ENCODE measurements at places on chromosomes 6 and 20. TPM values are rescaled to one million over a fixed set of nuclear protein-coding genes. Genes with fewer than 3 reads are reported as not detected.

- no peak for DNase-seq
Observed at GRCh38 chr6:135229996-135230395, 48.9 kb downstream of the MYB start.

DNA sequence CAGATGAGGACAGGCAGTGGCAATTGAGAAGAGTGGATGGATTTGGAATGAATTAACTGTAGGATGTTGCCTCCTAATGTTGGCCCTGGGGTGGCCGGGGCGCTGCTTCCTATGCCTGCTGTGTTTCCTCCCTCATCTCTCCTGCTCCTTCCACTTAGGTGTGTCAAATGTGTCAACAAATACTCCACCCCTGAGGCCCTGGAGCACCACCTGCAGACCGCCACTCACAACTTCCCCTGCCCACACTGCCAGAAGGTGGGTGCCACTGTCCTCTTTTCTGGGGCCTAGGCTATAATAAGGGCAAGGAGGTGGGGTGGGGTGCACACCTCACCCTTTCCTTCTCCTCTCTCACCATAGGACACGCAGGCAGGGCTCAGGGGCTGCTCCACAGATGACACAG, 30.0 kb upstream of the CHMP4B start:
- no peak for DNase-seq

Gene MDFI
- total RNA-seq: not detected

DNA sequence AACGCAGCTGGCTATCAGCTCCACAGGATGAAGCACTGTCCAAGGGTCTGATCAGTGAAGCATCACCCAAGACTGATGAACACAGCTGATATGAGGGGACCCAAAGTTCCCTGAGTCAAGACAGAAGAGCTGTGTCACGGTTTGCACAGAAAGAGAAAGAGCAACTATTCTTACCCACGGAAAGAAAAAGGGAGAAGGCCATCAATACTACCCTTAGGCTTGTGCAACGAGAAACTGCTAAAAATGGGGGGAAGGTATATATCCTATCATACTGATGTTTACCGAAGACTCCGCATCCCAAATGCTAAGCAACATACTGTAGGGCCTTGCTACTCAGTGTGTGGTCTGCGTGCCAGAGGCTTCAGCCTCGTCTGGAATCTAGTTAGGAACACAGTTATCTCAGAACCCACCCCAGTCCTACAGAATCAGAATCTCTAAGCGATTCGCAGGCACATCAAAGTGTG, 665 bp downstream of the FASTKD5 start:
- DNase-seq: peak; percentile 74

DNA sequence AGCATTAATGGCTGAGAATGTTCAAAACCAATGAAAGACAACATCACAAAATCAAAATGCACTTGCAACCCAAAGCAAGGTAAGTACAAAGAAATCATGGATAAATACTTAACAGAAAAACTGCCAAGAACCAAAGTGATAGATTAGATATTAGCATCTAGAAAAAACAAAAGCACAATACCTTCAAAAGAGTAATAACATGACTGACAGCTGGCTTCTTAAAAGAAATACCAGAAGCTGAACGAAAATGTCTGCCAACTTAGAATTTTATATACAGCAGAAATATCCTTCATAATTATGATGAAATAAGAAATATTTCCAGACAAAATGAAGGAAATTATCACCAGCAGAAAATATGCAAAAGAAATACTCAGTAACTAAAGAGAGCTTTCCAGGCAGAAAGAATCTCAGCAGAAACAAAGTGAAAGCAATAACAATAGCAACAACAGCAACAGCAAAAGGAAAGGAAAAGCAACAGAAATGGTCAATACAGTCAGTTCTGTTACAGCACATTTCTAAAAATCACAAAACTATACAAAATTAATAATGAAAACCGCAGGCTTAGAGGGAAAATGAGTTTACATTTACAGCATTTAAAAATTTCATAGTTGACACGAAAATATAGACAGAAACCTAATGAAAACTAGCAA, 121.5 kb upstream of the MAN1A1 start:
- no peak for DNase-seq

Gene PHACTR3
- not detected for total RNA-seq

- DNase-seq: no peak
Observed at GRCh38 chr20:7994809-7995208, 24.8 kb downstream of the TMX4 start.

DNA sequence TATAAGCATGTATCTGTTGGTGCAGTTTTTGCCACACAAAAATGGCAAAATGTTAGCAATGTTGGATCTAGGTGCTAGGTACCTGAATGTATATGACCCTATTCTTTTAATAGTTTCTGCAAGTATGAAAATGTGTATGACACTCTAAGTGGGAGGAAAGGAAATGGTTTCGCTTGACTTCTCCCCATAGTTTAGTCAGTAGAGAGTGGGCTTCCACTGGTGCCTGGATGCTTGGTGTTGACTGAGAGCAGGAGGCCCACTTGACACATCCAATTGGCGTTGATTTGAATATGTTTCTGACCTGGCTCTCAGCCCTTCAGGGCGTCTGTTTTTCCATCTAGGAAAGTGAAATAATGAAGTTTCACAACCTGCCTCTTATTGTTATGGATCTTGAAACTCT, 41.8 kb upstream of the GABRR1 start:
- DNase-seq: no peak

- DNase-seq: no peak
Observed at GRCh38 chr20:9306521-9306920, 207.9 kb upstream of the LAMP5 start.

Gene ACTL10
- total RNA-seq: 3.7 TPM

Gene HLA-DQB1
- total RNA-seq: 1.5 TPM

Gene BCAS4
- 7.2 TPM for total RNA-seq

- no peak for DNase-seq
Observed at GRCh38 chr20:60288945-60289344, 330.7 kb downstream of the CDH26 start.

DNA sequence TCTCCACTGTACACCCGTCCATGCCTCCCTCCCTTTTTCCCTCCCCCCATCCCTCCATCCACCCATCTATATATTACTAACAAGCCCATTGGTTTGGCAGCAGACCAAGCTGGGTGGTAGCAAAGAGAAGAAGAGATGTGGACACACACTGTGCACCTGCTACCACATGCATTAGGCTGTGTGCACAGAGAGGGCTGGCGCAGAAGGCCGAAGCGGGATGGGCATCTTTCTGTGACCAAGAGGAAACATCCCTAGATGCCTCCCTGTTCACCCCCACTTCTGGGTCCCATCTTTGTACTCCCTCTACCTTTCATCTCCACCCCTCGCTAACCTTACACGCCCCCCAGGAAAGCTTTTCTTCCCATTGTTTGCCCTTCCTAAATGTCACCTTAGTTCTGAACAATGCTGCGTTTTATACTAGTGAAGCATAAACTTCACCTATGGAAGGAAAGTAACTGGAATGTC, 64.9 kb upstream of the AFDN start:
- no peak for DNase-seq

DNA sequence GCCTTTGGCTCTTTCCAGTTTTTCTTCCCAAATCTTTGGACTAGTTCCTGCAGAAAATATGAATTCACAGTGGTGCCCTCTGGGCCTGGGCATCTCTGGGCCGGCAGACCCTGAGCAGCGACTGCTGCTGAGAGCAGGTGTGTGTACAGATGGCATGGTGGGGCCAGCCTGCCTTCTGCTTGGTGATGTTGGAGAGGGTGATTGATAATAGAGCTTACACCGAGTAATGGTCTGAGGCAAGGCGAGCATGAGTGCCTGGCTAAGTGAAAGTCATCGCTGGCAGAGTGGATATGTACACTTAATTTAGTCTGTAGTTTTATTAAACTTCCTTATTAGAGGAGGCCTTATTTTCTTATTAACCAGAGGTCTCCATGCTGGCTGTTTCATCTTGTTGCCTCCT, 156.9 kb downstream of the CDKAL1 start:
- DNase-seq: no peak

- DNase-seq: no peak
Observed at GRCh38 chr6:54266400-54266923, 41.8 kb upstream of the TINAG start.

Gene PAX1
- total RNA-seq: not detected

- peak; percentile 83 for DNase-seq
Observed at GRCh38 chr6:6556738-6557503, 31.6 kb upstream of the LY86 start.

- DNase-seq: no peak
Observed at GRCh38 chr20:24615353-24615752, 145.9 kb downstream of the SYNDIG1 start.

DNA sequence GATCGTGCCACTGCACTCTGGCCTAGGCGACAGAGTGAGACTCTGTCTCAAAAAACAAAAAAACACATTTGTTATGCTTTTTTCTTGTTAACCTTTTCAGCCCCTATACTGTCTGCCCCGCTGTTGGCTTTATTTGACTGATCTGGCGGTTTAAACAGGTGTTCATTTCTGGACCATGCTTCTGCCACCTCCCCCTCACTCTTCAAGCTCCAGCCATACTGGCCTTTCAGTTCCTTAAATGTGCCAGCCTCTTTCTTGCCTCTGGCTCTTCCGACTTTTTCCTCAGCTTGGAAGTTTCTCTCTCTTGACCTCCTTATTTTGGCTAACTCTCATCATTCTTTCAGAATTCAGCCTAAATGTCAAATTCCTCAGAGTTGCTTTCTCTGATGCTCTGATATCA, 35.2 kb upstream of the TXLNB start:
- no peak for DNase-seq

Gene NMBR
- not detected for total RNA-seq

Gene LTB
- 136 TPM for total RNA-seq

DNA sequence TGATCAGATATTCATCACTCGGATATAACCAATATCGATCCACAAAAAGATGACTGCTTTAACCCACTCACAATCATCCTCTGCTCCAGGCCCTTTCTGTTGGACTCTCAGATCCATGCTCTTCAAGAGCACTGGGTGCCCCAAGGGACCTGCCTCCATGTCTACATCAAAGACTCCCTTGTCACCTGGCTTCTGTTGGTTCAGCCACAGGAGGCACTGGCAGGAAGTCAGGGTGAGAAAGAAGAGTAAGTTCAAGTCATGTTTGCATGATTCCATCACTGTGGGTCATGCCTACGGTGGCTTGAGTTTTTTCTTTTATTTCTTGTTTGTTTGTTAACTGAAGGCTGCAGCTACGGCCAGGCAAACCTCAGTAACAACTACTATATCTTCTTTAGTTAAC, 243.3 kb downstream of the ADGRG6 start:
- no peak for DNase-seq

Gene HLA-DQA1
- 3.6 TPM for total RNA-seq

- DNase-seq: no peak
Observed at GRCh38 chr6:16228709-16229665, 9.4 kb upstream of the GMPR start.

DNA sequence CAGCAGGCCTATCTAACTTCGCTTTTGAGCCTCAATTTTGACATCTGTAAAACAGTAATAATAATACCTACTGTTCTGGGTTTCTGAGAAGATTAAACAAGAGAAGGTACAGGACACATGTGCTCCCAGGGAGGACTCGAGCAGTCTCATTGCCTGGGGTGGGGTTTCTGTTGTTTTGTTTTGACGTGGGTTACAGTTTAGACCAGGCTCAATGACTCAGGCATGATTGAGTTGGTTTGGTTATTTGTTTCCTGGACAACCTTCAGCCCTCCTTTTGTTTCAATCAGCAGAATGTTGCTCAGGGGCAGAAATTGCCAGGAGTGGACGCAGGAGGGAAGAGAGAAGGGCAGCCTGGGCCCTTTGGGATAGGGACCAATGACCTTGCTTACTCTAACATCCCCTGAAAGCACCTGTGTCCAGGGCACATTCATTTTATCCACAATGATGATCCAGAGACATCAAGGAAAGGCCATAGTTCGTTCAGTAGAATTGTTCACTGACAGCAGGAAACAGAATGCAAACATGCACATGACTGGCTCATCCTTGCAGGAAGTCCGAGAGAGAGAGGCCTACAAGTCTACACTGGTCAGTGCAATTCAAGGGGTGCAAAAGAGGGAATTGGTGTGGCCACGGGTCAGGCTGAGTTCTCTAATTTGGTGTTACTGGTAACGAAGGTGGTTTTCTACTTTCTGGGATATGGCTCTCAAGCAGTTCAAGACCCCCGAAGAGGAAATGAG, 74.5 kb upstream of the MRPS10 start:
- DNase-seq: no peak

DNA sequence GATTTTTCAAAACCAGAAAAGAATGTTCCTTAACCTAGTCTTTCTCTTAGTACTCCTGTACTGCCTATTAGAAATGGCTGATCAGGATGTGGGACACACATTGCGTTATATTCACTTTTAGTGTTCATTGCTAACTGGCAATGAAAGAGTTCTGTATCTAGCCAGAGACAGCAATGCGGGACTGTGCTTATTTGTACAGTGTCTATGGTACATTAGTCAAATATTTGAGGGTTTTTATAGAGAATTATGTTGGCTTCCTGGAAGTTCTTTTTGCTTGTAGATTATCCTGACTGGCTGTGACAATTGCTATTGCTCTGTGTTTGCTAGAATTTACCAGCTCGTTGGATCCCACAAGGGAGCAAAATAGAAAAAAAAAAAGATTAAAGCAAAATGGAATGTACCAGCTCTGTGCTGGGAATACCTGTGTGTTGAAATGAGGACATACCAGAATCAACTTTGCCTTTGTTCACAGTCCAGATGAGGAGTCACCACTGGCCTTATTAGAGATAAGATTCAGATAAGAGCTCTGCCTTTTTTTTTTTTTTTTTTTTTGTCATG, 22.4 kb upstream of the IFNGR1 start:
- no peak for DNase-seq

- no peak for DNase-seq
Observed at GRCh38 chr6:138527411-138528088, 28.3 kb upstream of the NHSL1 start.

DNA sequence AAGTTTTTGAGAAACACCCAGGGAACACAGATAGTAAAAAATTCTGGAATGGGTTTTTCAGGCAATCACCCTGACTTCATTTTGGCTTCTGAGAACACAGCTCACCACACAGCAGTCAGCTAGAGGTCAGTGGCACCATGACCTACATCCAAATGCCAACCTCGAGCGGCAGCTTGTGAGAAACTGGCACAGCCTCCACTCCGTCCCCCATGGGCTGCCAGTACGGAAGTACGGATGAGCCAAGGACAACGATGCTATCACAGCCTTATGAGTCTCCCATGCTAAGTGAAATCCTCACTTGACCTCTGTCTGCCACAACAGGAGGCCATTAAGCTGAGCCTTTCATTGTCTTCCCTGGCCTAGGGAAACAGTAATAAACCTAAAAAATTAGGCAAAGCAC, 32.0 kb downstream of the KIF16B start:
- DNase-seq: no peak

DNA sequence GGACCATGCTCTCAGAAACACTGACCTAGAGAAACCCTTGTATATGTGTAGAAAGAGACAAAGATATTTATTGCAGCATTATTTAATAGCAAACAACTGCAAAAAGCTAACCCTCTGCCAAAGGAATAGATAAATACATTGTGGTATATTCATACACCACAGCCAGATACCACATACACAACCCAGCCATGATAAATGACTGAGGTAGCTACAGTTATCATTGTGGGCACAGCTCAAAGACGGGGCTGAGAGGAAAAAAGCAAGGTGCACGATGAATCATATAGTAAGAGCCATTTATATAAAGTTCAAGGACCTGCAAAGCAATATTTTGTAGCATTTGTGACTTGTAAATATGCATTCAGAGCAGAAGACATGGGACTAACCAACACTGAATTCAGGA, 30.8 kb downstream of the RSPO4 start:
- no peak for DNase-seq

Gene RSPH9
- total RNA-seq: not detected

- DNase-seq: peak; percentile 84
Observed at GRCh38 chr6:13273931-13274706, 54.2 kb downstream of the TBC1D7 start.

- no peak for DNase-seq
Observed at GRCh38 chr6:75494290-75494689, 690 bp upstream of the FILIP1 start.

Gene ELOVL4
- total RNA-seq: 0.88 TPM

- no peak for DNase-seq
Observed at GRCh38 chr6:105886814-105887544, 199.2 kb upstream of the PRDM1 start.

Measured in activated CD4-positive, alpha-beta T cell treated with anti-CD3 and anti-CD28 coated beads, Interleukin-2, amount 10 ng/mL, durations not matched to agents 24 days and 14 days (primary cell).